ENCODE measurements at places on chromosomes 16 and 17.

- no peak for DNase-seq
These were observed 1.3 kb downstream of the APPBP2 start for GRCh38 chr17:60524463-60525327.

DNA sequence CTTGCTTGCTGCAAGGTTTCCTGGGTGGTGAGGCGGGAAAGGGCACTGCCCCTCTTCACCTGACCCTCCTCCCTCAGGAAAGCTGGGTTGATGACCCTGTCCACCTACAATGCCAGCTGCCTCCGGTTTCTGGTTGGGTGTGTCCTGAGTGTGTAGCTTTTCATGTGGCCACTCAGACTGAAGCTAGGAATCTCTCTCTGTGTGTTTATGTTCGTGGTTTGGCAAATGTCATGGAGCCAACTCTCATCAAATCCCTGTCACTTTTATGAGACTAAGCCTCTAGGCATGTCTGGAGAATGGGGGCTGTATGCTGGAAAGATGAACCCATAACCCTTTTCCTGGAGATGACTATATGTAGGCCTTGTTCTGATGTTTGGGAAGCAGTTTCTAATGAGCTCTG, 17.1 kb downstream of the PLEKHG4 start:
- DNase-seq: no peak

GRCh38 chr16:66695935-66696668, 441 bp downstream of the CMTM4 start:
- DNase-seq: peak; percentile 8

GRCh38 chr17:40319651-40320540, 10.9 kb downstream of the RARA start:
- peak; percentile 85 for DNase-seq

GRCh38 chr16:27367461-27368357, 34.3 kb upstream of the IL21R start:
- peak; percentile 87 for DNase-seq

DNA sequence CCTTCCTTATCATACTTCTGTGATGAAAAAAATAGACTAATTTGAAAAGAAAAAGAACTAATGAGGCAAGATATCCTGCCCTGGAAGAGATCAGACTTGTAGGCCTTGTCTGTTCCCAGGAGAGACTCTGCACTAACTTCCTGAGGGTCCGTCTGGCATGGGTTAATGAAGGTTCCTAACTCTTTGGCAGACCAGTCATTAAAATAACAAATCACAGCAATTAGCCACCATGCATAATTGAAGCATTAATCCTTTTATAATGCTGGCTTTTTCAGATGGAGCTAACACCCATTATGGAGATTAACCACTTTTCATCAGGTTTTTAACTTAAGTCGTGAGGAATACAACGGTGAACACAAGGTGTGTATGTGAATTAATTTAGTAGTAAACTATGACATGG, 10.4 kb upstream of the KRT10 start:
- DNase-seq: no peak

GRCh38 chr17:82477934-82478333, 19.4 kb downstream of the NARF start:
- no peak for DNase-seq

DNA sequence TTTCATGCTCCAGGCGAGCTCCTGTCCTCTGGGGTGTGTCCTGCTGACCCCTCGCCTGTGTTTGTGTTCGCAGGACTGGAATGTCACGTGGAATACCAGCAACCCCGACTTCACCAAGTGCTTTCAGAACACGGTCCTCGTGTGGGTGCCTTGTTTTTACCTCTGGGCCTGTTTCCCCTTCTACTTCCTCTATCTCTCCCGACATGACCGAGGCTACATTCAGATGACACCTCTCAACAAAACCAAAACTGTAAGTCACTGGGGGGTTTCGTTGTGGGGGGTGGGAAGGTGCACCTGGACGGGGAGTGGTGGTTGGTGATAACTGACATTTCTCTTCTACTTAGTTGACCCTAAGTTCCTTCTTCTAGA, 58.3 kb downstream of the ABCC1 start:
- no peak for DNase-seq

DNA sequence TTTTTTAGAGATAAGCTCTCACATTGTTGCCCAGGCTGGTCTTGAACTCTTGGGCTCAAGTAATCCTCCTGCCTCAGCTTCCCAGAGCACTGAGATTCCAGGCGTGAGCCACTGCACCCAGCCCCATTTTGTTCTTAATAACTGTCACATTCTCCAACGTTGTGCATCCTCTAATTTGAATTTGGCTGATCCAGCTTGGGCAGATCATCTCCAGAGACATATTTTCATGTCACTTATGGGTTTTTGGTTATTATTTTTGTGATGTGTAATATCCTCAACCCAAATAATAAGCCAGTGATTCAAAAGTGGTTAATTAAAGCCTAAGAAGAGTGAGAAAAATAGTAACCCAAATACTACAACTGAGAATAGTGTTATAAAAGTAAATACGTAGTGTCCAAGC, 16.2 kb upstream of the COL1A1 start:
- DNase-seq: no peak

- DNase-seq: no peak
These were observed 1.5 kb downstream of the XPO6 start for GRCh38 chr16:28210264-28210663.

DNA sequence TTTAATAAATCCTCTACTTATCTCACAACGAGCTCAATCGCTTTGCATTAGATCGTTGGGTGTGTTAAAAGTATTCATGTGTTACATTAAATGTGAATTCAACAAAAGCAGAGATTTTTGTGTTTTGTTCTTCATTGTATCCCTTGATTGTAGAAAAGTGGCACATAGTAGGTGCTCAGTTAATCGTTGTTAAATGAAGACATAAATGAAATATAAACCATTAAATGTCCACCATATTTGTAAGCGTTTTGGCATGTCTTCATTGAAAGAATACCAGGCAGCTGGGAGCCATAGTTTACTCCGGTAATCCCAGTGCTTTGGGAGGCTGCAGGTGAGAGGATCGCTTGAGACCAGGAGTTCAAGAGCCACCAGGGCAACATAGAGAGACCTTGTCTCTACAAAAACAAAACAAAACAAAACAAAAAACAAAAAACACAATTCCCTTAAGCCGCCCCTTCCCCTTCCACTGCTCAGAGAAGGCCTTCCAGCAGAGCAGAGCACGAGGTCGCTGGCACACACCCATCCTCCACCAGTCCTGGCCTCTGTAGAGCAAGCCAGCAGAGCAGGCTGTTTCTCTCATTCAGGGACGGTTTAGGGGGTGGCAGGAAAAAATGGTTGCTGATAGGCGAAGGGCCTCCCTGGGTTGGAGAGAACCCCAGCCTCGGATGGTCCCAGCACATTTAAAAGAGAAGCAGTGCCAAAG, 673 bp upstream of the CHD9 start:
- DNase-seq: no peak

GRCh38 chr17:10699856-10700255, 2.5 kb downstream of the ADPRM start:
- DNase-seq: no peak

DNA sequence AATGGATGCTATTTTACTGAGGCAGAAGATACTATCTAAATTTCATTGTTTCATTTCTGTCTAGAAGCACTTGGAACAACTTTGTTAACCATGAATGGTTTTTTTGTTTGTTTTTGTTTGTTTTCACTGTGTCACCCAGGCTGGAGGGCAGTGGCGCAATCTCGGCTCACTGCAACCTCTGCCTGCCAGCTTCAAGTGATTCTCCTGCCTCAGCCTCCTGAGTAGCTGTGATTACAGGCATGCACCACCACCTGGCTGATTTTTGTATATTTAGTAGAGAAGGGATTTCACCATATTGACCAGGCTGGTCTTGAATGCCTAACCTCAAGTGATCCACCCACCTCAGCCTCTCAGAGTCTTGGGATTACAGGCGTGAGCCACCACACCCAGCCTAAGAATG, 40.5 kb downstream of the ABHD15 start:
- no peak for DNase-seq

- DNase-seq: no peak
These were observed 5.6 kb downstream of the AKAP1 start for GRCh38 chr17:57090560-57091185.

GRCh38 chr16:38941-39892, 14.2 kb downstream of the POLR3K start:
- DNase-seq: peak; percentile 18

- no peak for DNase-seq
These were observed 227.2 kb upstream of the MON1B start for GRCh38 chr16:76963614-76964315.

GRCh38 chr17:30905742-30906100, 317 bp downstream of the TEFM start:
- no peak for DNase-seq

DNA sequence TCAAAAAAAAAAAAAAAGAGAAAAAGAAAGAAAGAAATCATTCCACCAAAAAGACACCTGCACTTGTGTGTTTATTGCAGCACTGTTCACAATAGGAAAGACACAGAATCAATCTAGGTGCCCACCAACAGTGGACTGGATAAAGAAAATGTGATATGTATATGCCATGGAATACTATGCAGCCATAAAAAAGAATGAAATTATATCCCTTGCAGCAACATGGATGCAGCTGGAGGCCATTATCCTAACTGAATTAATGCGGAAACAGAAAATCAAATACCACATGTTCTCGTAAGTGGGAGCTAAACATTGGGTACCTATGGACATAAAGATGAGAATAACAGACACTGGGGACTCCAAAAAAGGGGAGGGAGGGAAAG, 5.7 kb upstream of the C16orf92 start:
- DNase-seq: no peak

- DNase-seq: peak; percentile 47
These were observed 20.0 kb upstream of the SLC35G3 start for GRCh38 chr17:35214192-35214591.

DNA sequence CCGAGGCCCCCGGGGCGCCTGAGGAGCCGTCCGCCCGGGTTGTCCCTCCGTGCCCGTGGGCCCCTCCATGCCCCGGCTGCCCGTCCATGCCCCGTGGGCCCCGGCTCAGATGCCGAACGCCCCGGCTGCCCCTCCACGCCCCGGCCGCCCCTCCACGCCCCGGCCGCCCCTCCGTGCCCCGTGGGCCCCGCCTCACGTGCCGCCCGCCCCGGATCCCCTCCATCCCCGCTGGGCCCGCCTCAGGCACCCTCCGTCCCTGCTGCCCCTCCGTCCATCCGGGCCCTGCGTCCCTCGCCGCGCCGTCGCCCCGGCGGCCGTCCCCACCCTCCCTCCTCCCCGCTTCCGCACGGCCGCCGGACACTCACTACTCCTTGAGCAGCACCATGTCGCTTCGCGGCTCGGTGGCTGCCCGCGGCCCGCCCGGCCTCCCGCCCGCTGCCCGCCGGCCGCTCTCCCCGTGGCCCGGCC, 382 bp downstream of the PITPNA start:
- no peak for DNase-seq

GRCh38 chr16:57512296-57513001, 23.9 kb downstream of the CCDC102A start:
- DNase-seq: no peak

GRCh38 chr16:25868706-25869370, 177.1 kb downstream of the HS3ST4 start:
- no peak for DNase-seq

DNA sequence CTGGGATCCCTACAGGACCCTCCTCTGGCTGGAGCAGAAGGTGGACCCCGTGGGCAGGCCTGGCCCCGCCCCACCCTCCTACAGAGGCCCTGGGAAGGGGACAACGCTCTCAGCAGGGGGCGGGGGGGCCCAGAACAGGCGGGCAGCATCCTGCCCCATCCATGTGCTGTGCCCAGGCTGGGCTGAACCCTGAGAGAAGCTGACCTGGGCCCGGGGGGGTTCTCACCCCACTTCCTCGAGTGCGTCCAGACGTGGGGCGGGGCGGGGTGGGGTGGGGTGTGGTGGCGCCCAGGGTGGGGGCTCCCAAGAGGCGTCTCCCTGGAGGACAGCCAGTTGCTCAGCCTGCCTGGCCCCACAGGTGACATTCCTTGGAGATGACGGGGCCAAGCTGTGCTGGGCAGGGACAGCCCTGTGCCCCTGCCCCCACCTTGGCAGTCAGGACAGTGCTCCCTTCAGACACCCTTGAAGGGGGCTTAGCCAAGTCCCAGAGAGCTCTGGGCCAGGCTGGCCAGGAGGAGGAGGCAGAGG, 390 bp upstream of the UNC13D start:
- no peak for DNase-seq

- DNase-seq: no peak
These were observed 5.2 kb downstream of the CDH15 start for GRCh38 chr16:89176717-89177116.

DNA sequence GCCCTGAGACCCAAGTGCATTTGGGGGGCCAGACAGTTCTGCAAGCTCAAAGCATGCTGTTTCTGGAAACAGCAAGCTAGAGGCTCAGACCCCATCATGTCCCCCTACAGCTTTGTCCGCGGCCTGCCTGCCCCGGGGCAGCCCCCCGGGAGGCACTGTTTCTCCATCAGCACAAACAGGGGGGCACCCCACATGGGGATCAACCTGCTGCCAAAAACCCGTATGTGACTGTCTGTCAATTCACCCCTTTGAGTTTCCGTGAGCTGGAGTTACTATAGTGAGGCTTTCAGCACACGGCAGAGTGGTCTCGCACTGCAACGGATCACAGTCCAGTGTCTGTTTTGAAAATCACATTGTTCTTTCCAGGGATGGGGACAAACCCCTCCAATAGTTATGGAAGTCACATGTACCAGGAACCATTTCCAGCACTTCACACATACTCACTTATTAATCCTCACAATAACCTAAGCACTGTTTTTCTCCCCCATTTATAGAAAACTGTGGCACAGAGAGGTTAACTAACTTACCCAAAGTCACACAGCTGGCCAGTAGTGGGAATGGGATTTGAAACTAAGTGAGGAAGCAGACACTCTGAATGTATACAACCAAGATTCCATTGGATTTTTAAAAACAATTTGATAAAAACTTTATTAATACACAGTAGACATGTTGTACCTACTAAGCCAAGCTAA, 269.0 kb downstream of the C16orf95 start:
- DNase-seq: no peak

DNA sequence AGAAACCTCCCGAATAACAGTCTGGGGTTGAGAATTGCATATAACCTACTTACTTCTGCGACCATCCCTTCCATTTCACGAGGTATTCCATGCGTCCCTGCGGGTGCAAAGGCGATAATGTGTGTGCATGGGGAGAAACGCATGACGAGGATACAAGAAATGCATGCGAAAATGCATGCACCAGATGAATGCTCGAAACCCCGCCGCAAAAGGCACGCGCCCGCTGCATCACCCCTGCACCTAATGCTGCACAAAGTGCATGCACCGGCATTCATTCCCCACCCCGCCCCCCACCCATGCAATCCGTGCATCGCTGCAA, 474 bp downstream of the CBX8 start:
- no peak for DNase-seq

GRCh38 chr16:88016964-88017363, 65.7 kb downstream of the BANP start:
- DNase-seq: no peak

DNA sequence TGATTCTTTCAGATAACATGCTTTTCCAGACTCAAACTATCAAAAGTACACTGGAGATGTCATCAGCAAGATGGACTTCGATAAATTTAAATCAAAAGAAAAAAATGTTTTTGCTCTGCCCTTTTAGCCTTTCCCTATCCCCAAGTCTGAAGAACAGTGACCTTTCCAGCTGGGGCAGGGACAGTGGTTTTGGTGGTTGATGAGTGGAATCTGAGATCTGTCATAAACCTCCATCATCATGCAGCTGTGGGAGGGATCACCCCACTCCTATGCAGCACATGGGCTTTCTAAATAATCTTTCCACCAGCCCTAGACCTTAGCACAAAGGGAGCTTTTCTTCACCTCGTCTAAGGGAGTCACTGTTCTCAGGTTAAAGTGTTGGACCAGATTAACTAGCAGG, 869.5 kb upstream of the SOX9 start:
- no peak for DNase-seq
